ENCODE measurements at places on chromosomes 13 and 19. TPM values are rescaled to one million over a fixed set of nuclear protein-coding genes. Genes with fewer than 3 reads are reported as not detected.

Gene PSG7
- not detected for total RNA-seq

DNA sequence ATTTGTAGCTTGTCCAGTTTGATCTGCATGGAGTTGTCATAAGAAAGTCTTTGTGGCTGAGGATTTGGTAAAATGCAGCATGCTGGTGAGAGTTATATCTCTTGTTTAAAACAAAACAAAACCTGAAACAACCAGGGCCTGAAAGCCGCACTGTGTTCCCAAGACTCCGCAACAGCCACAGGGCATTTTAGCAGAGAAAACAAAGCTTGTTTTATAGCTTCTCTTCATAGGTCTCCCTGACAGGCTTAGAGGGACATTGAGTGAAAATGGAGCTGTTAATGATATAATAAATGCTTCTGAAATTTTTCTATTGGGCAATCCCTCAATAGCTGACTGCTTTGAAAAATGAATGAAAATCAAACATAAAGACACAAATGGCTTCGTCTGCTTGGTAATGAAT lies 148.7 kb upstream of the RNF113B start:
- H3K27ac ChIP-seq, result no peak overlapping the region
- no peaks in the 10 kb centered on the region for H3K4me1 ChIP-seq
- H3K27me3 ChIP-seq, result no peaks in the 10 kb centered on the region
- no peak overlapping the region for H3K4me3 ChIP-seq

GRCh38 chr13:19861762-19862161 lies 1.7 kb downstream of the ZMYM5 start:
- no peak for DNase-seq
- peaks cover 42% of the 10 kb centered on the region for H3K4me1 ChIP-seq
- no peaks in the 10 kb centered on the region for H3K27me3 ChIP-seq

GRCh38 chr19:38989066-38989605 lies 13.6 kb upstream of the FBXO17 start:
- DNase-seq, result no peak
- no peaks in the 10 kb centered on the region for H3K4me1 ChIP-seq
- no peaks in the 10 kb centered on the region for H3K36me3 ChIP-seq
- no peak overlapping the region for H3K4me3 ChIP-seq
- H3K27me3 ChIP-seq, result no peaks in the 10 kb centered on the region

GRCh38 chr13:82330499-82330898 lies 1551.8 kb downstream of the SLITRK1 start:
- H3K4me1 ChIP-seq, result no peaks in the 10 kb centered on the region
- DNase-seq, result no peak
- H3K4me3 ChIP-seq, result no peak overlapping the region

Gene VSTM2B
- not detected for total RNA-seq

- H3K4me3 ChIP-seq, result no peak overlapping the region
- H3K4me1 ChIP-seq, result no peaks in the 10 kb centered on the region
- H3K36me3 ChIP-seq, result no peaks in the 10 kb centered on the region
- no peak for DNase-seq
- H3K27me3 ChIP-seq, result peaks cover 2% of the 10 kb centered on the region
These were observed 11.0 kb upstream of the CCL25 start for GRCh38 chr19:8041531-8041931.

Gene CEACAM5
- total RNA-seq, result not detected

- DNase-seq, result no peak
- peak overlapping the region; percentile 88 for H3K27ac ChIP-seq
- H3K27me3 ChIP-seq, result no peaks in the 10 kb centered on the region
- H3K36me3 ChIP-seq, result peaks cover 13% of the 10 kb centered on the region
These were observed 53.6 kb downstream of the GATAD2A start for GRCh38 chr19:19459073-19459472.

GRCh38 chr13:102035969-102036368 lies 365.9 kb downstream of the FGF14 start:
- H3K27me3 ChIP-seq, result no peaks in the 10 kb centered on the region
- no peak overlapping the region for H3K4me3 ChIP-seq
- no peak for DNase-seq

- no peaks in the 10 kb centered on the region for H3K36me3 ChIP-seq
- peaks cover 7% of the 10 kb centered on the region for H3K4me1 ChIP-seq
- no peaks in the 10 kb centered on the region for H3K27me3 ChIP-seq
- DNase-seq, result no peak
- no peak overlapping the region for H3K27ac ChIP-seq
These were observed 9.2 kb upstream of the ZNF627 start for GRCh38 chr19:11587975-11588631.

Gene FBXW9
- 2.2 TPM for total RNA-seq

- no peaks in the 10 kb centered on the region for H3K36me3 ChIP-seq
- H3K4me1 ChIP-seq, result no peaks in the 10 kb centered on the region
These were observed 183.7 kb downstream of the COL4A1 start for GRCh38 chr13:110123041-110123809.

GRCh38 chr19:12969292-12969988 lies at the start of gene DAND5:
Gene DAND5 (plus strand): TSS chr19:12969576. CDS start chr19:12969661, 85 bp downstream.
- no peaks in the 10 kb centered on the region for H3K27me3 ChIP-seq
- H3K4me3 ChIP-seq, result no peak within 1 kb of the TSS
- H3K36me3 ChIP-seq, result no peaks in the 10 kb centered on the region
- no peak for DNase-seq

Measured in CD4-positive, alpha-beta T cell (primary cell).